Naive thymus-derived CD4-positive, alpha-beta T cell (primary cell): ENCODE measurements at places on chromosomes 5 and 9.

DNA sequence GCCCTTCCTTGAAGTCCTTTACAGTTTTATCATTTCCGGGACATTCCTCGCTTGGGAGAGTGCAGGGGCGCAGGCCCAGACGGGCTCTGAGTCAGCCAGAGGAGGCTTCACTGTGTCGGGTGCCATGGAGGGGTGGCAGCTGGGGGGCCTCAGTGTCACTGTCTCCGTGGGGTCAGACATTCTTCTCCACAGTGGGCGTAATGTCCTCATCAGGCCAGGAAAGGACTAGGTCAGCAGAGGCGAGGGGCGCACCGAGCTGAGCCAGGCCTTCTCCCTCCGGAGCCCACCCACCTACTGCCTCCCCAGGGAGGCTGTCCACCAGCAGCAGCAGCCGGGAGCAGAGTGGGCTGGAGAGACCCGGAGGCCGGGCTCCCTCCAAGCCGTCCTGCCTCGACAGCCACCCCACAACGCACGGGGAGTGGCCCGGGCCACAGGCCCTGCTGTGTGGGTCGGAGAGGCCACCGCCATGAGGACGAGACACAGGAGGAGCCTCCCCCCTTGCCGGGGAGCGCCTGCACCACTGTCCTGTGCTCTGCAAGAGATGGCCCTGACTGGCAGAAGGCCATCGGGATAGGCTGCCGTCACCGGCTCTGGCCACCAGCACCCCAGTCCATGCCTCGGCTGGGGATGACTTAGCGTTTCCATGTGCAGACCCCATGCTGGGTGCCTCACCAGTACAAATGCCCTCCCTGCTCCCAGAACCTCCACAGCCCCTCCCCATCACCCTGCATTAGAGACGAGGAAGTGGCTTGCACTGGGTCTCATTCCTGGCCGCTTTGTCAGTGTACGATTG lies 26.5 kb downstream of the SARDH start:
- DNase-seq, result no peak

DNA sequence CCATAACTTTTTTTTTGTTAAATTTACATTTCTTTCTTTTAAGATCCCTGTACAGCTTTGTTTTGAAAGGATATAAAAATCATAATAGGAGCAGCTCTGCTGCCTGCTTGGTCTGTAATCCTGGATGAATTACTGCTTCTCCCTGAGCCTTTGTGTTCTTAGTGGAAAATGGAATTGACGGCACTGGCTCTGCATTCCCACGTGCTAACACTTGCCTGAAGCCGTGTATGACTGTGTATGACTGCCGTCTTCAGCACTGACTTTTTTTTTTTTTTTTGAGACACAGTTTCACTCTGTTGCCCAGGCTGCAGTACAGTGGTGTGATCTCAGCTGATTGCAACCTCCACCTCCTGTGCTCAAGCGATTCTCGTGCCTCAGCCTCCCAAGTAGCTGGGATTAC lies 4.8 kb downstream of the THG1L start:
- DNase-seq, result no peak

GRCh38 chr9:13278368-13279246 lies 885 bp downstream of the MPDZ start:
- no peak for DNase-seq

GRCh38 chr9:132169672-132170392 lies 8.0 kb downstream of the NTNG2 start:
- peak; percentile 31 for DNase-seq

GRCh38 chr9:25733336-25733982 lies 55.2 kb upstream of the TUSC1 start:
- DNase-seq, result no peak

DNA sequence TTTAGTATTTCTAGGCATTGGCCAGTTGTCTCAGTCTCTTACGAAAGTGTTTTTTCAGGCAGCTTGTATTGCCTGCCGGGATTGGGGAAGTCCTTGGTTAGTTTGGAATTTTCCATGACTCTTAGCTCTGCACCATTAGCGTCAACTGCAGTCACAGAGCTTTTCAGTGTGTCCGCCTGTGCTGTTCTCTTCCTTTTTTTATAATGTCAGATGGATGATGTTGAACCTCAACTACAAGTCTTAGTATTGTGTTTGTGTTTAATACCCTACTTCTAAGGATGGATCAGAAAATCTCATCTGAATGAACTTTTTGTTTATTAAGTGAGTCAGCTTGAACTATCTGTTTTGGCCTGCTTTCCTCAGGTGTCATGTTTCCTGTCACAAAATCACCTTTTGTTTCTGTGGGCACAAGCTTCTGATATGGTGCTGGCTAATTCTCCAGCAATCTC lies 33.1 kb downstream of the ATP6V0E1 start:
- no peak for DNase-seq

- DNase-seq, result peak; percentile 70
Observed at GRCh38 chr5:43073597-43074546, 33.8 kb upstream of the ANXA2R start.

GRCh38 chr5:81830596-81830995 lies 79.7 kb upstream of the SSBP2 start:
- DNase-seq, result no peak

DNA sequence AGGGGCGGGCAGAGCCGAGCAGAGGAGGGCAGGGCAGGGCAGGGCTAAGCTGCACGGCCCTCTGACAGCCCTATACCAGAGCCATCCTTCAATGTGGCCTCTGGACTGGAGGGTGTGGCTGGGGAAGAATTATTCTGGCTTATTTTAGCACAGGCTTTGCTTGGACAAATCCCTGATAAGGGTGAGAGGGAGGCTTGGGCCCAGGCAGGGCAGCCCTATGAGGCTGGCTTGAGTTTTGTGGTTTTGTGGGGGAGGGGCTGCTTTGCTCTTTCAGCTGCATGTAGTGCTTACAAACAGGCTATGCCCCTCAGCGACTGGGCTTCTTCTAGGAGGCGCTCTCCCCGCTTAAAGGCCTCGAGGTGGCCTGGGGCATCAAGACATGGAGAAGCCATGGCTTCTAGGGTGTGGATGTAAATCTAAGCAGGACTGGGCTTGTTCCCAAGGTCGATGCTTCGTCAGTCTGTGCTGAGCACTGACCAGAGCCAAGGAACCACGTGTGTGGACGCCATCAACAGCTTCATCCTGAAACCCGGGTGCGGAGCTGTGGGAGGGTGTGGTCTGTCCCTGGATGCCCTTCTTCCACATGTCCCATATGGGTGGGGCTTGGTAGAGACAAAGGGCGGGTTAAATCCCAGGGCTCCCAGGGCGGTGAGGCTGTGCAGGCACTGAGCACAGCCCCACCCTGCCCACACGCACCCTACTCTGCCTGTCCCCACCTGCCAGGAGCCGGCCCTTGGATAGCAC lies 45.7 kb upstream of the IPPK start:
- no peak for DNase-seq

DNA sequence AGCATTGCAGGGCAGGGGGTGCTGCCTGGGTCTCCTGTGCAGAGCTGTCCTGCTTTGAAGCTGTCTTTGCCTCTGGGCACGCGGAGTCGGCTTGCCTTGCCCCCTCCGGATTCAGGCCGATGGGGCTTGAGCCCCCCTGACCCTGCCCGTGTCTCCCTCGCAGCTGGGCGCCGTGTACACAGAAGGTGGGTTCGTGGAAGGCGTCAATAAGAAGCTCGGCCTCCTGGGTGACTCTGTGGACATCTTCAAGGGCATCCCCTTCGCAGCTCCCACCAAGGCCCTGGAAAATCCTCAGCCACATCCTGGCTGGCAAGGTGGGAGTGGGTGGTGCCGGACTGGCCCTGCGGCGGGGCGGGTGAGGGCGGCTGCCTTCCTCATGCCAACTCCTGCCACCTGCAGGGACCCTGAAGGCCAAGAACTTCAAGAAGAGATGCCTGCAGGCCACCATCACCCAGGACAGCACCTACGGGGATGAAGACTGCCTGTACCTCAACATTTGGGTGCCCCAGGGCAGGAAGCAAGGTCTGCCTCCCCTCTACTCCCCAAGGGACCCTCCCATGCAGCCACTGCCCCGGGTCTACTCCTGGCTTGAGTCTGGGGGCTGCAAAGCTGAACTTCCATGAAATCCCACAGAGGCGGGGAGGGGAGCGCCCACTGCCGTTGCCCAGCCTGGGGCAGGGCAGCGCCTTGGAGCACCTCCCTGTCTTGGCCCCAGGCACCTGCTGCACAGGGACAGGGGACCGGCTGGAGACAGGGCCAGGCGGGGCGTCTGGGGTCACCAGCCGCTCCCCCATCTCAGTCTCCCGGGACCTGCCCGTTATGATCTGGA lies 2.7 kb downstream of the CEL start:
- DNase-seq, result no peak

GRCh38 chr9:95422650-95423049 lies 94.1 kb downstream of the PTCH1 start:
- no peak for DNase-seq

GRCh38 chr9:88531920-88532698 lies 2.9 kb upstream of the NXNL2 start:
- DNase-seq, result peak; percentile 6

GRCh38 chr5:135398855-135399793 lies at the start of gene MACROH2A1:
MACROH2A1 (minus strand) TSS chr5:135399231; CDS start chr5:135389093, 10,138 bp downstream.
- peak; percentile 76 for DNase-seq

DNA sequence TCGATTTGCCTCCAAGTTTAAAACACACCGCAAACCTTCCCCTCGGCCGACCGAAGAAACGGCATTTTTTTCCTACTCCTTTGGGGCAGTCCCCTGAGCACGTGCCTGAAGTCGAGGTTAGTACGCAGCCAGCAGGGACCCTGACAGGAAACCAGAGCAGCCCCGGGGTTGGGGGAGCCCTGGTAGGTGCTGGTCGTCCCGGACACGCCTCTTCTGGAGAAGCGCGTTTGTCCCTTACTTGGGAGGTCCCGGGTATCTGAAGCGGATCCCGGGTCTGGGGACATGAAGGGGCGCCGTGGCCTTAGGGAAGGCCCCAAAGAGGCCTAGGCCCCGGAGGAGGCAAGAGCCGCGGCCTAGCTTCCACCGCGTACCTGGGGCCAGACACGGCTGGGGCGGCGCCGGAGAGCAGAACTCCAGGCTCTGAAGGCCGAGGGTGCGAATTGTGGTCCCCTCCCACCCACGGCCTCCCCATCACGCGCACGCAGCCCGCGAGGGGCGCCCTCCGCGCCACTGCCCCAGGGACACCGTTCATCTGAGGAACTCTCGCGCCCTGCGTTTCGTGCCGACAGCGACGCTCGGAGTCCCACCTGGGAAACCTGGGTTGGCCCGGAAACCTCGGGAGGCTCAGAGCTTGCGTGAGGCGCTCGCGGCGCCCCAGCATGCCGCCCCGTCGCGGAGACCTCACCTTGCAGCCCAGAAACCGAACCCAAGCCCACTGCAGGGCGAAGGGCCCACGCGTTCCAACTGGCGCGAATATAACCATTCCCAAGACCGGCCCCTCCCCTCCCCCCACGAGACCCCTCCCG lies 10.4 kb downstream of the OTP start:
- DNase-seq, result no peak

- no peak for DNase-seq
Observed at GRCh38 chr9:121582641-121583040, 68.8 kb upstream of the DAB2IP start.

GRCh38 chr5:60287174-60287771 lies 393.7 kb upstream of the PDE4D start:
- DNase-seq, result no peak

DNA sequence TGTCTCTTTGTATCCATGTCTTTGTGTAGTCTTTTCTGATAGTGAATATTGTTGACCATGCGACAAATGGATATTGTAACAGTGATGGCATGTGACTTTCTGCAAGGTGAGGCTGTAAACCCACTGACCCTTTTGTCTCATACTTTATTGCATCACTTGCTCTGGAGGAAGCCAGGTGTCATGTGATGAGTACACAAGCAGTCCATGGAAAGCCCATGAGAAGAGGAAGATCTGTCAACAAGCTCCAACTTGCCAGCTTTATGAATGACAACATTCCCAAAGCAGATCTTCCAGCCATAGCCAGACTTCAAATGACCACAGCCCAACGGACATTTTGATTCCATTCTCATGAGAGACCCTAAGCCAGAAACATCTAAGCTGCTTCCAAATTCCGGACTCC lies 450.1 kb upstream of the ACTBL2 start:
- no peak for DNase-seq
